ENCODE measurements at places on chromosomes 2 and 18.

- no peak for DNase-seq
These were observed 972 bp upstream of the CELF4 start for GRCh38 chr18:37566479-37567060.

DNA sequence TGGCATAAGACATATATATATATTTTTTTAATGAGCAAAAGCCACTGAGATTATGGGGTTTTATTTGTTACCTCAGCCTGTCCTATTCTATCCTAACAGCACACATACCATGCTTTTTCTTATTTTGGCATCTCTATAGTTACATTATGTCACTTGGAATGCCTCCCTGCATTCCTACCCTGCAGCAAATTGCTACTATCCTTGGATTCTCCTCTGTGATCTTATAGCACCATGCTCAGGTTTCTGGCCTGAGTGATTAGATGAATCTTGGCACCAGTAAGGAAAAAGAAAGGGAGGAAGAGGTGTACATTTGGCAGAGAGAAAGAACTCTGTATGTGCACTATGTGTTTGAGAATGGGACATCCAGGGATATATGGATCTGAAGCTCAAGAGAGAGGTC is 86.3 kb upstream of the PELI1 start:
- DNase-seq: no peak

GRCh38 chr2:19987936-19988335 is 2.0 kb downstream of the WDR35 start:
- DNase-seq: no peak

DNA sequence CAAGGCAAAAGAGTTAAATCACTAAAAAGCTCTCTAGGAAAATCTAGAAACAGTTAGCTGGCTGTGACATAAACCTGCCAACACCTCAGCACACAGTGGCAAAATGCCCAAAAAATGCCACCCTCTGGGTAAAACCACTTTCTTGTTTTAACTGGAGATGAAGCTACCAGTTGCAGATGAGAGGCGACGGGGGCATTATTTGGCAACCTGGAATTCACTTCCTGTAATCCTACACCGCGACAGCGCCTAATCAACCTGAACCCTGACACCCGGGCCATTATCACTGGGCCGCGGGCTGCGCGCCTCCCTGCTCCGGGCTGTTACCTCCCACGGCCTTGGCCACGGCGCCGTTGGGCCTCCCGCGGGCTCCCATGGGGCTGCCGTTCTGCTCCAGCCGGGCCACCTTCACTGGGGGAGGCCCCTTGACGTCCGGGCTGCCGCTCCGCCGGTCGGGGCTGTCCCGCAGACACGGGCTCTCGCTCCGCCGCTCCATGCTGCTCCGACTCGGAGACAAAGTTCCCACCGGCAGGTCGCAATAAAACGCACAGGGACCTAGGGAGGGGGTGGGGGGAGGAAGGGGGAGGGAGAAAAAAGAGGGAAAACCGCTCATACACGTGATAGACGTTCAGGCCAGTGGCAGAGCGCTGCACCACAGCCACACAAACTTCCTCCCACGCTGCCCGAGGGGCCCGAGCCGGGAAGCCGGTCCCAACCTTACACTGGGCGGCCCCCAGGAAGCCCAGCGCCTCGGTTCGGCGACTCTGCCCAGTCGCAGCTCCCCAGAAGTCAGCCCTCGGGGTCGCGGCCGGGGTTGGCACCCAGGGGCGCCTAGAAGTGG is 2.0 kb downstream of the SATB2 start:
- DNase-seq: peak; percentile 21

- DNase-seq: no peak
These were observed 5.3 kb downstream of the EPB41L3 start for GRCh38 chr18:5538544-5538943.

- DNase-seq: no peak
These were observed 1.1 kb downstream of the UGT1A1 start for GRCh38 chr2:233761040-233761769.

DNA sequence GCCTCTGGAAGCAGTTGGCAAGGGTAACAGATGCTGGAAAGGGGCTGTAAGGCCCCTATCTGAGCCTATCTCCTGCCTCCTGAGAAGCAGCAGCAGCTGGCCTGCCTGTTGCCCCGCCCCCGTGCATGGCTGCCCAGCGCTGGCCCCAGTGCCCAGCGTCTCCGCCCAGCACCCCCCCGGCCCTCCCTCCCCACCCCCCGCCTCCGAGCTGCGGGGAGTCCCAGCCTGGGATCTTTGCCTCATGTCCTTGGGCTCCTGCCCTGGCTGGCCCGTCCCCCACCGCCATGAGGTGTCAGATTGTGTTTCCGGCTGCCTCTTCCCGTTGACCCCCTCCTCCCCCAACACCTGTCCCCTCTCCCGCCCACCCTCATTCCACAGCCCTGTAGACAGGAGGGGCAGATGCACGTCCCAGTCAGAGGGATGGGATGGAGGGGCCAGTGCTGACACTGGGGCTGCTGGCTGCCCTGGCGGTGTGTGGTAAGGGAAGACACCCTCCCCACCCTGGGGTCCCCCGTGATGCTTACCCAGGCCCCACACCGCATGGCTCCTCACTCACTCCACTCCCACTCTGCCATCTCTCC is at the start of gene CHRND:
CHRND (plus strand) TSS at position 370 of the 581 bp plus-strand sequence; CDS start at position 426, 56 bp downstream.
- no peak for DNase-seq

- DNase-seq: no peak
These were observed 80.2 kb upstream of the NFU1 start for GRCh38 chr2:69517410-69517809.

DNA sequence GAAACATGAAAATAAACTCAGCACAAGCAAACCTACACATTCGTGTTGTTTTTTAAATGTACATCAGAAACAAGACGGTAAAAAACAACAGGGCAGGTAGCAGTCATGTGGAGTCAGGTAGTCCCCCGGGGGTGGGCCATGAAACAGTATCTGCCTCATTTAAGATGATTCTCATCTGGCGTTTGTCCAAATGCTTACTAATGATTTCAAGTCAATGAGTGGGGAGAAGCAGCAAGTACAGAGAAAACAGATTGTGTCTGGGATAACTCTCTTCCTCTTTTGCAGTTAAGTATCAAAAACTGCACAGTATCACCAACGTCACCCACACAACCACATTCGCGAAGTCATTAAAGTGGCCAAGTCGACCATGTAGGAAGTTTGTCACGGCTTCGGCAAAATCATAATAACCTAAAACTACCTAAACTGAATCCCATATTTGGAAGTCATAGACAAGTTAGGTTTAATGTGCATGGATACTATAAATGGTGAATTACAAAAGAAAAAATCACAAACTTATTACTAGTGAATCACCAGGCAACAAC is 1.3 kb downstream of the LAPTM4A start:
- peak; percentile 64 for DNase-seq

DNA sequence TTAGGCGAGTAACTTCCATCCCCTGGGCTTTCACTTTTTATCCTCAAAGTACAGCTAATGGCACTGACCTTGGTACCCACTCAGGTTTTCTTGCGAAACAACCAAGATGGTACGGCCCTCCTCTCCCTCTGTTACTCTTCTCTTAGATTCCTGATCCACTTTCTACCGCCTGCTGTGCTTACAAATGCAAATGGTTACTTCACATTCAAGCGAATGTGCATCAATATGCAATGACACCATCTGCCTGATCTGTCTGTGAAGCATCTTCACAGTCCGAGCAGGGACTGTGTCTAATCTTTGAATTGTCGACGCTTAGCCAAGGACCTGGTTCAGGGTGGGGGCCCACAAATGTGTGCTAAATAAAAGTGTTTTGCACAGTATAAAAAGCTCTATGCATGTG is 112.2 kb downstream of the TRIB2 start:
- DNase-seq: no peak

- no peak for DNase-seq
These were observed 275.1 kb upstream of the CXCR4 start for GRCh38 chr2:136392897-136393505.

DNA sequence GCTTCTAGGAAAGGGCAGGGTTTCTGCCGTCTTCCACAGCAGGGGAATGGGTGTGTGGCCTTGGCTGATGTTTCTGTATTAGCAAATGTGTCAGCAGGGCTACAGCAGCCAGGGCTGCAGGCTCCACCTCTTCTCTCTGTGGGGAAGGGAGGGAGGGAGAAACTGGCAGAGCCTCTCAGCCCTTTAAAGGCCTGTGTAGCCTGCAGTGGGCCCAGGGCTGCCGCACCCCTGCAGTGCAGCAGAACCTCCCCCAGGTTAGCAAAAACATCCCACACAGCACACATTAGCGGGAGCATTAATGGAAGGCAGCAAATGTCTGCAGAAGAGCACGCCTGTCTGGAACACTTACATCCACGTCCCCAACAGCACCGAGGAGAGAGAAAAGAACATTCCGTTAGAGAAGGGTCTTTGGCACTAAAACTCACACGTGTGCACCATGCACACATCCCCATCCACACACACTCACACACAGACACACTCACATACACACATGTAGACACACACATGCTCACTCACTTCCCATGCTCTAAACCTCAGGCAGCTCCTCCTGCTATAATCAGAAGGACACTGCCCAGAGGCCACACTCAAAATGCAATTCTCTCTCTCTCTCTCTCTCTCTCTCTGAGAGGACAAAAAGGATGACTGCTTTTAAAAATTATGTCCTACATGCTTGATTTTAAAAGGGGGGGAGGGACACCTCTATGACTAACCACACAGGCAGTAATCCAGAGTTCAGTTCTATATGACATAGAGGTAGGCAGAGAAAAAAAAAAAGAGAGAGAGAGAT is 24.1 kb downstream of the MRPL35 start:
- no peak for DNase-seq

GRCh38 chr2:10514743-10515142 is 66.6 kb upstream of the ODC1 start:
- no peak for DNase-seq

GRCh38 chr2:121365061-121365460 is 80.1 kb upstream of the TFCP2L1 start:
- DNase-seq: no peak

GRCh38 chr18:9771261-9771976 is 63.3 kb downstream of the RAB31 start:
- DNase-seq: no peak
